ENCODE measurements at places on chromosomes 1 and 21.

- peak; percentile 31 for DNase-seq
Observed at GRCh38 chr1:39576016-39576657, 453 bp downstream of the PABPC4 start.

- DNase-seq, result peak; percentile 78
Observed at GRCh38 chr1:23567996-23568607, 8.8 kb upstream of the ID3 start.

- no peak for DNase-seq
Observed at GRCh38 chr1:30368651-30369240, 354.6 kb downstream of the MATN1 start.

DNA sequence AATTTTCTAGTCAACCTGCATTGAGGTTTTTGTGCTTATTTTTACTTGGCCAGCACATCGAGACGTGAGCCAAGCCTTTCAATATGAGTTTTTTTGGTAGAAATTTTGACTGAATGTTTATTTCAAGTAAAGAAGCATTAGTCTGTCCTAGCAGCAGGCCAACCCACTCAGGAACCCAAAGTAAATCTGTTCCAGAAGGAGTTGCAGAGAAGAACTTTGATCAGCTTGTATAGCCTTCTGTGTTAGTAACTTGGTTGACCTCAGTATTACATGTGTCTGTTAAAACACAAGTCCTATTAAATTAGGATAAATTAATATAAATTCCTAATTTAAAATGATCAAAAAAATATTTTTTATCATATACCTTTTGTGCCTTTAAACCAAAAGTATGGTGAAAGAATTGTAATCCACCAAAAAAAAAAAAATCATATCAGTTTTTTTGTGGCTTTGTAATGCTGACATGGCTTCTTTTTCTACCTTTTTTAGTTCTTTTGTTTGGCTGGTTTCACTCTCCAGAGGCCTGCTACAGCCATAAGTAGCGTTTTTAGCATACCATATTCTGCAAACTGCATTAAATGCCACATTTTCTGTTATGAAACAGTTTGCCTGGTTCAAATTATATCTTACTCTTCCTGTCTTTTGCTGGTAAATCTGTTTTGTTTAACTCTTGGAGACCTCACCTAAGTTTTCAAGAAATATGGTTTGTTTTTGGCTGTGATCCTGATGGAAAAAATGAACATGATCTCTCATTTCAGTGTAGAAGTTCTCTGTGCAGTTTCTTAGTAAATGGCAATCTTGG is 39.5 kb downstream of the ATF6 start:
- no peak for DNase-seq

DNA sequence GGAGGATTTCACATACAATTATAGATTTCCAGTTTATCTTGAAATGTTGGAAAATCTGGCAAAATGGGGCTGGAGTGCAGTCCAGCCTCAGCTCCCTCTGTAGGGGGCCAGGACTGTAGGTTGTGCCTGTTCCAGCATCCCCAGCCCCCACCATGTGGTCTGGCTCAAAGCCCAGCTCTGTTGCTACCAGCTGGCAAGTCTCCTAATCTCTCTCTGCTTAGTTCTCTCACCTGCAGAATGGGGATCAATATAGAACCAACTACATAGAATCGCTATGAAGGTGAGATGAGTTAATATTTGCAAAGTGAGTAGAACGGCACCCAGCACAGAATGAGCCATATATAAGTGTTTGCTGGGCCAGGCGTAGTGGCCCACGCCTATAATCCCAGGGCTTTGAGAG is 50.0 kb upstream of the TARDBP start:
- DNase-seq, result no peak

GRCh38 chr1:30879126-30879786 is 29.3 kb downstream of the SDC3 start:
- DNase-seq, result no peak

DNA sequence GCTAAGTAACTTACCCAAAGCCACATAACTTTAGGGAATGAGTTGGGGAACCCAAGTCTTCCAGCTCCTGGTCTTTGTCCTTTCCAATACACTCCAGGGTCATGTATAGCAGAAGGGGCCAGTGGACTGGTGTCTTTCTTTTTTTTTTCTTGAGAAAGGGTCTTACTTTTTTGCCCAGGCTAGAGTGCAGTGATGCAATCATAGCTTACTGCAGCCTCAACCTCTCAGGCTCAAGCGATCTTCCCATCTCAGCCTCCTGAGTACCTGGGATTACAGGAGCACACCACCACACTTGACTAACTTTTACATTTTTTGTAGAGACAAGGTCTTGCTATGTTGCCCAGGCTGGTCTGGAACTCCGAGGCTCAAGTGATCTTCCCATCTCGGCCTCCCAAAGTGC is 12.2 kb downstream of the NAV1 start:
- no peak for DNase-seq

GRCh38 chr1:223833948-223834347 is 11.8 kb downstream of the TP53BP2 start:
- DNase-seq, result no peak

All from neuronal stem cell (in vitro differentiated cells).